ENCODE measurements at places on chromosomes 1 and 21.

DNA sequence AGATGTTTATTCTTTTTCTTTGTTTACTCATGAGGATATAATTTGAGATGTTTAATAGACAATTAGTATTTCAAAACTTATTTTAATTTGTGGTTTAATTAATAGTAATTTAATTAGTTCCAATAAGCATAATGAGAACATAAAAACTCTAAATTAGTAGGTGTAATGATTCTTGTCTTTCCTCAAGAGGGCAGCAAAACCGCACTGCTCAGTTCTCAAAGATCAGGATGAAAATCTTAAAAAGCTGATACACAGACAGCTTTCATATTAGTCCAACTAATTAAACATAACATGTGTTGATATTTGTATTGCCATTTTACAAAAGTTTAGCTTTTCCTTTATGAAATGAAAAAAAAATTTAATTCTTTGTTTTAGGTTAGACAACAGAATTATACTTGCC is 106.7 kb upstream of the C21orf91 start:
- no peak for DNase-seq

- no peak for DNase-seq
These were observed 143.2 kb downstream of the HHIPL2 start for GRCh38 chr1:222404710-222405109.

- DNase-seq: no peak
These were observed 87.5 kb upstream of the FMN2 start for GRCh38 chr1:240004086-240004749.

DNA sequence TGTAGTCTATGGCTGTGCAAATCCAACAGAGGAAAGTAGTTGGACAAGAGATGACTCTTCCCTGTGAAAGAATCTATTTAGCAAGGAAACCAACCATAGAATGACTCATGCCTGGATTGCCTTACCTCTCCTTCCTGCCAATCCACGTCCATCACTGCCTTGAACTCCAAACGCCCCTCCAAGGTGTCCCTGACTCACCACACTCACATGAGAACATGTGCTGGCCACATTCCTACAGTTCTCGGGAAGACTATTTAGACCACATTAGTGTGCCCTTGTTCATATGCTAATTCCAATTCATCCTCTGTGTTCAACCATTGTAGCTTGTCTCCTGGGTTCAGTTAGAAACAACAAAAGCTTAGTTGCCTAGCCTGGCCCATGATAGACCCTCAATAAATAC is 157.3 kb downstream of the SLC30A10 start:
- peak; percentile 96 for DNase-seq

DNA sequence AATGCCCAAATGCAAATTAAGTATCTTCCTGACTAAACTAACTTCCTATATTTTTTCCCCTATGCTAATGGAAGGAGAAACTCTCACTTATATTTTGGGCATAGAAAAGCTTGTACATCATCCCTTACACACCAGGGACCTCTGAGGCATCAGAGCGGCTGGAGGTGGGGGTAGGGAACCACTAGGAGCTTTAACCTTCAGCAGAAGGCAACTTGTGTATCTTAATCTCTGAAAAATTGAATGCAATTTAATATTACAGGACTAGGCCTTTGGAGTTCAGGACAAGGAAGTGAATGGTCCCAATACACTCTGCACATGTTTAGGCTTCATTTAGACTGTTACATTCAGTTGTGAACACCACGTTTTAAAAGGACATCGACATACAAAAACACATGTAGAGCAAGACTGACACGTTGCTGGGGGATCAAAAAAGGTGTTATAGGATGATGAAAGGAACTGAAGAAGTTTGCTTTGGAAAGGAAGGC is 85.9 kb downstream of the NAV1 start:
- DNase-seq: no peak

DNA sequence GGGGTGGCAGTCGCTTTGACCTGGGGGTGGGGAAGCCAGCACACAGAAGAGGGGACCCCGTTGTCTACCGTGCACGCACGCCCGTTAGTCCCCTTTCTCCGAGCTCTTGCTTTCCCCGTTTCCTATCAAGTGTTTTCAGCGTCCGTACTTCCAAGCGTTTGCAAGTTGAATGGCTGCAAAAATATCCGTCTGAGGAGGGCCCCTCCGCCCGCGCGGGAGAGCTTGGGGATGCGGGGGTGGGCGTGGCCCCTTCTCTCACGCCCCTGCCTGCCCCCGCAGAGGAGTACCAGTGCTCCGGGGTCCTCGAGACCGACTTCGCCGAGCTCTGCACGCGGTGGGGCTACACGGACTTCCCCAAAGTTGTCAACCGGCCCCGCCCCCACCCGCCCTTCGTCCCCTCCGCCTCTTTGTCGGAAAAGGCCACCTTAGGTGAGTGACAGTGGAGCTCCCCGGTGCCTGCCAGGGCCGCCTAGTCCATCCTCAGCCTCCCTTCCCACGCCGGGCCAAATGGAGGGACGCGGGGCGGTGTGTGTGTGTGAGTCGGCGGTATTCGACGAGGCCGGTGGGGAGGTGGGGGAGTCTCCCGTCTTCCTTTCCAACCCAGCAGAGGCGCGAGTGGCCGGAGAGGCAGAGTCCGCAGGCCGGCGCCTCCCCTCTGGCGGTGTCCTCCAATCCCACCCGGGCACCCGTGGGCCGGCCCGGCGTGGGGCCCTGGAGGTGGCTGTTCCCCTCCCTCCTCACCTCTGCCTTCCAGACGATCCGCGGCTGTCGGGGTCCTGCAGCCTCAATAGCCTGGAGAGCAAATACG is 3.4 kb downstream of the LRRC71 start:
- DNase-seq: no peak

- no peak for DNase-seq
These were observed 303.0 kb downstream of the GPATCH2 start for GRCh38 chr1:217327901-217328300.

Data from fibroblast of skin of left biceps (primary cell).